ACHN (cell line): ENCODE measurements at places on chromosomes 11 and 22.
A peak's percentile ranks its signal among the peaks of the same experiment; 100 is the strongest.

DNA sequence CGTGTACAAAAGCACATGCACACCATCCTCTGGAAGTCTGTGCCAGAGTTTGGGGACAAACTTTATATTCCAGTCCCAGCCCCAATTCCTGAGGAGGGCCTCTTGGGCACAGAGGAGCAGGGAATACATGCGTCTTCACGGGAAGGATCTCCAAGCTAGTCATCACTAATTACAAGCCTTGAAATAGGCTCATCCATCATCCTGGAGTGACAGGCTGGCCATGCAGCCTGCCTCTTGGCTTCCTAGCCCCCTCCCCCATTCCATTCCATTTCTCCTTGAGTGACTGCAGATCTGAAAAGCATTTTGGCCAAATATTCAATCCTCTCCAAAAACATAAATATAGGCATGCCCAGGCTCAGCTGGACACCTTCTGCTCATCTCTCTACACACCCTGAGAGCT, 24.8 kb downstream of the SERPING1 start:
- no peak for DNase-seq

DNA sequence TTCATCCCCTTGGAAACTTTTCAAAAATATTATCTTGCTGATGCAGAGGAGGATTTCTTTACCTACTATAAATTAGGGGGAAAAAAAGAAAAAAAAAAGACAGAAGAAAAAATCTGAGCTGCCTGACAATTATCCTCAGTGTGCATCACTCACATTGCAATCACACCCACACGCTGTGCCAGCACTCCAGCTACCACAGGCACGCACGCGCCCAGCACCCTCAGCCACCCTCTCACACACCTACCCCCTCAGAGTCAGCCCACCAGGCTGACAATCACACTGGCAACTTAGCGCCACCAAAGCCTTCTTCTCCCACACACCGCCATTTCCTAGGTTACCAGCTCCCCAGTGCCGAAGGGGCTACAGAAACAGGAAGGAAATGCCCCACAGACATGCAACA, 236.1 kb downstream of the KCNA4 start:
- no peak for DNase-seq

DNA sequence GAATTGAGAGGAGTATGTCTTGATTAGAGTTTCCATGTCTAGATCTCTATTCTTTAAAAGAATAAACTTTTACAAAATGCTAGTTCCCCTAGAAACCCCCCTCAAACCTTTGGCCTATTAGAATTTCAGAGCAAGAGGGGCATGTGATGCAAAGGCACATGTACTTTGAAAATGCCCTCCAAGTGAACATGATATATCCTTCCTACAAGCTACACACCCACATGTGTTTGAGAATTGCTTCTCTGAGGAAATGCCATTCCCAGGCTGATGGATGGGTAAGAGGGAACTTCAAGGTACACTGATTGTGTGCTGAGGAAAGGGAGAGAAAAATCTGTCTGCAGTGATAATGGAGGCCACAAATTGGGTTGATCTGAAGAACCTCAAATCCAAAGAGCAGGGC, 59.5 kb upstream of the PSMA1 start:
- no peak for DNase-seq

GRCh38 chr11:118910309-118911112, 15.2 kb downstream of the BCL9L start:
- DNase-seq = peak; percentile 84

- DNase-seq = no peak
Measured at GRCh38 chr11:34749666-34750659, 129.1 kb downstream of the EHF start.

- peak; percentile 46 for DNase-seq
Measured at GRCh38 chr22:31818481-31819392, 64.9 kb downstream of the DEPDC5 start.

DNA sequence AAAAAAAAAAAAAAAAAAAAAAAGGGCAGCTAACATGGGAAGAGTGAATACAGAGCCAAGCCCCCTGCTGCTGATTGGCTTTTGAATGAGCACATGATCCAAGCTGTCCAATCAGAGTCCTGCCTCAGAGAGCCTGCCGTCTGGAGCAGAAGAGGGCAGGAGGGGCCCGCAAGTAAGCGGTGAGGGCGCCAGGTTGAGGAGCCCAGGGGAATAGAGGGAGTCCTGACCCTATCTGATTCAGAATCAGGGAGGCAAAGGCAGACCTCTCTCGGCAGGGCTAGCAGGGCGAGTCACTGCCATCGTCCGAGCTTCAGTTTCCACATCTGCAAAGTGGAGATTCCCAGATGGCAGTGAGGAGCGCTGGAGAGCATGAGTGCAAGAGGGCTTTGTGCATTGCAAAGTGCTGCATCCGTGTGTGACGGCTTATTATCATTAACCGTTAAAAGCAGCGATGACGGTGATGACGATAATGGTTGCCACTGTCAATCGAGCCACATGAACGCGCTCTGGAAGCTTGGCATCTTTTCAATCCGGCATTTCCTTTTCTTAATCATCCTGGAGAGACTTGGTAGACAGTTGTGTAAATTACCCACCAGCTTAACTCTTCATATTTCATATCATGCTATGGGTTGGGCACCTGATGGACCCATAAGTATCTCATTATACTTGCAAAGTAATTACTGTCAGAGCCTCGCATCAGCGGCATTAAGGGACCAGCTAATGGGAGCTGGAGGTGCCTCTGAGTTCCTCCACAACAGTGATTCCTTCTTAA, 68.6 kb upstream of the ATXN10 start:
- peak; percentile 51 for DNase-seq

GRCh38 chr11:9455722-9456121, 5.1 kb upstream of the ZNF143 start:
- no peak for DNase-seq

- DNase-seq = no peak
Measured at GRCh38 chr11:78376858-78377257, 40.8 kb downstream of the GAB2 start.
